IMR-90 (cell line): ENCODE measurements at places on chromosomes 7 and 10.

GRCh38 chr7:106545275-106545674 is 115.7 kb downstream of the CCDC71L start:
- no peak overlapping the region for H3K27ac ChIP-seq
- H3K36me3 ChIP-seq: no peaks in the 10 kb centered on the region
- no peak overlapping the region for H3K4me3 ChIP-seq
- H3K4me1 ChIP-seq: peaks cover 8% of the 10 kb centered on the region
- no peaks in the 10 kb centered on the region for H3K27me3 ChIP-seq

GRCh38 chr7:95141755-95142154 is 182.6 kb downstream of the PON1 start:
- H3K27me3 ChIP-seq: no peaks in the 10 kb centered on the region
- H3K4me1 ChIP-seq: no peaks in the 10 kb centered on the region
- no peaks in the 10 kb centered on the region for H3K36me3 ChIP-seq

DNA sequence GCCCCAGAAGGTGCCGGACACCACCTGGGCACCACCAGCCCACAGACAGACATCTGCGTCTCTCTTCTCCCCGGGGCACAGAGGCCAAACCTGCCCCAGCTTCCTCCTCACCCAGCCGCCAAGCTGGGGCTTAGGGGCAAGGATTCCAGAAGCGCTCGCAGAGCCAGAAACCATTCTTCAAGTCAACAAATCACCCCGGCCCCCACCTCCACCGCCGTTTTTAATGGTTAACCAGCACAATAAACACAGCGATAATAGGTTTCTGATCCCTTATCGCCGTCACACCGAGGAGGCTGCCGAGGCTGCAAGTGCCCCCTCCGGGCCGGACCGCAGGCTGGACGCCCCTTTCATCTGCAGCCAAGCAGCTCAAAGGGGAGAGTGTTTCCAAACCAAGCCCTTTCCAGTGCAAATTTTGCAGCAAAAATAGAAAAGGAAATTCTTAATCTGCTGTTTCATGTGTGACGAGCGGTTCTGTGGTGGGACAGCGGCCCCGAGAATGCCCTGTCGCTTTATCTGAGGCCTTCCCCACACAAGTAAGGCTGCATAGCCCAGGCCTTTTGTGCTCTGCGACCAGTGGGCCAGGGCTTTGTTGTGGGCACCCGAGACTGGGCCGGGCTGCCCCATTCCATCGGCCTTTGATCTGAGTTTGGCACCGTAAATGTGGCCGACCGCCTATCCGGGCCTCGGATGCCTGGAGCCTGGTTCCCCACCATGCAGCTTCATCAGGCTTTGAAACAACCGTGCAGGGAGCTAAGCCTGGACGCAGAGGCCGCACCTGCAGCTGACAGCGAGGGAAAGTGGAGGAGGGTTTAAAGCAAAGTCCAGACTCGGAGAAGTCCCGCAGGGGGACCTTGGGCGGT is 83.2 kb downstream of the FOXL3 start:
- H3K36me3 ChIP-seq: no peaks in the 10 kb centered on the region
- peaks cover 46% of the 10 kb centered on the region for H3K27me3 ChIP-seq
- no peak overlapping the region for H3K4me3 ChIP-seq
- DNase-seq: no peak
- no peaks in the 10 kb centered on the region for H3K4me1 ChIP-seq

DNA sequence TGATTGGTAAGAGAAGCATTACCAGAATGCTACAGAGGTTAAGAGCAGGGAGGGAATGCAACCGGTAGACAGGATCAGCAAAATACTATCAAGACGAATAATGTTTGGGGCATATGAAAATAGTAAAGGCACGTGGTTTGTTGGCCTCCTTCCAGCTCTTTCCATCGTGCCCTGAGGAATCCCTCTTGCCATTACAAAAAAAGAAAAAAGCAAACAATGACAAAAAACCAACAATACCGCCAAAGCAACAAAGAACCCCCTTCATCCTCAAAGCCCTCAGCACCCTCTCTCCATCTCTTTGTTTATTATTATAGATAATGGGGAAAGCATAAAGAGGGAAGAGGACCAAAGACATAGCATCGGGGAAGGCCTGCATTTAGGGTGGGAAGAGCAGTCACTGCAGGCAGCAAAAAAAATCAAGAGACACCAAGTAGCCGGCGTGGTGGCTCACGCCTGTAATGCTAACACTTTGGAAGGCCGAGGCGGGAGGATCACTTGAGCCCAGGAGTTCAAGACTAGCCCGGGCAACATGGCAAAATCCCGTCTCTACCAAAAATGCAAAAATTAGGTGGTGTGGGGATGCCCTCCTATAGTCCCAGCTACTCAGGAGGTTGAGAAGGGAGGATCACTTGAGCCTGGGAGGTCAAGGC is 78.0 kb downstream of the HIP1 start:
- no peak for DNase-seq
- no peaks in the 10 kb centered on the region; the same call in none of the 2 replicates for H3K4me1 ChIP-seq
- no peaks in the 10 kb centered on the region for H3K36me3 ChIP-seq

GRCh38 chr7:156654511-156655234 is 14.1 kb downstream of the RNF32 start:
- no peaks in the 10 kb centered on the region for H3K27me3 ChIP-seq
- H3K27ac ChIP-seq: no peak overlapping the region
- H3K4me1 ChIP-seq: no peaks in the 10 kb centered on the region; the same call in 1 of the 2 replicates
- DNase-seq: no peak
- H3K4me3 ChIP-seq: no peak overlapping the region

DNA sequence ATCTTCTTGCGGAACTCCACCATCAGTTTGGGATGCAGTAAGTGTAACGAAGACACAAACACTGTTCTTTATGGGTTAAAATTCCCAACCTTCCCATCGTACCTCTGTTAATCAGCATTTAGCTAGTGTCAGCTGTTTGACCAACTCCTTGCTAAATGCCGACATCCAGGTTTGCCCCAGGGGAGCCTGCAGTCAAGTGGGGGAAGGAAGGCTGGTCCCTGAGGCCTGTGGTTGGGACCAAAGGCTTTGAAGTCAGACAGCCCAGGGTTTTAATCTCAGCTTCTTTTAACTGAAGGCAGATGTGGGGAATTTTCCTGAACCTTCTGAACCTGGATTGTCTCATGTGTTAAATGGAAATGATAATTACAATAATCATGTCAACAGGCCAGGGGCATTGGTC is 443.7 kb downstream of the GLRX3 start:
- DNase-seq: no peak
- no peaks in the 10 kb centered on the region for H3K4me1 ChIP-seq

DNA sequence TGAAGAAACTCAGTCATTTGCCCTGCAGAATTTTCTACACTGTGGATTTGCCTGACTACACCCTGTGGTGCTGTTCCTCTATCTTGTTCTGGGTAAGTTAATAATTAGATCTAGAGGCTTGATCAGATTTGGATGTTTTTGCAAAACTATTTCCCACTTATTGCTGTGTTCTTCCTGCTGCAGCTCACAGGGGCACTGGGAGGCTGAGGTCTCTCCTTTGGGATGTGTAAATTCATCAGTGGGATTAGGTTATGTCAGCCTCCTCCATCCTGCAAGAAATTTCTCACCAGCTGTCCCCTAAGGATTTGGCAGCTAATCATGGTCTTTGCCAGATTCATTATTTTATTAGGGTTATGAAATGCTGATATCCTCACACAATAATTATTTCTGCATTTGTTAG is 148.1 kb upstream of the ZNF32 start:
- H3K4me1 ChIP-seq: peaks cover 6% of the 10 kb centered on the region
- H3K27ac ChIP-seq: no peak overlapping the region
- DNase-seq: no peak
- no peak overlapping the region for H3K4me3 ChIP-seq
- no peaks in the 10 kb centered on the region for H3K27me3 ChIP-seq

- H3K36me3 ChIP-seq: no peaks in the 10 kb centered on the region
- no peak overlapping the region for H3K4me3 ChIP-seq
- H3K27me3 ChIP-seq: no peaks in the 10 kb centered on the region
- no peaks in the 10 kb centered on the region for H3K4me1 ChIP-seq
Observed at GRCh38 chr7:145860809-145861208, 255.8 kb upstream of the CNTNAP2 start.

DNA sequence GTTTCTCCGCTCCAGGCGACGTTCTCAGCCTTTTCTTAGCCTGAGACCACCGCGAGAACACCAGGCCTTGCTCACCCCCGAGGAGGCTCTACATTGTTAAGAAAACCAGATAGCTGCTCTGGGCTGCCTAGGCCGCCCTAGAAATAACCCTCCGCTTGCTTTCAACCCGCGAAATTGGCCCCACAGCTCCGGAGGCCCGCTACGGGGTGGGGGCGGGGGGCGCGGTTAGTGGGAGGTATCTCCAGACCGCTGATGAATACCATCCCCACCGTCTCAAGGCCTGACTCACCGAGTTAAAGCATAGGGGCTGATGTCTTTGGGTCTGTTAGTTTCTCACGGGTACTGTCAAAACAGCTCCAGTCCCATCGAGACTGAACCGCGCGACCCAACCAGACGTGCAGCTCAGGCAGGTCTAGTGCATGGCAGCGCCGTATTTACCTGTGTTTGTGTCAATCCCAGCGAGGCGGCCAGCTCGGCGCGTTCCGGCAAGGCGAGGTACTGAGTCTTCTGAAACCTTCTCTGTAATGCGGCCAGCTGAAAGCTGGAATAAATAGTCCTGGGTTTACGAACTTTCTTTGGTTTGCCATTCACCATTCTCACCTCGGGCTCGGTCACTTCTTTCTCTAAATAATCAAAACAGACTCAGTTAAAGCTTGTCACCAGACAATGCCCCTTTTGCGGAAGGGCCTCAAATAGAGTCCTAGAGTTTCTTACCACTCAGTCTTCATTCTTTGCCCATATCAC is 2.7 kb downstream of the DLX5 start:
- no peak for DNase-seq
- H3K4me3 ChIP-seq: no peak overlapping the region
- H3K4me1 ChIP-seq: no peaks in the 10 kb centered on the region
- no peak overlapping the region for H3K27ac ChIP-seq

DNA sequence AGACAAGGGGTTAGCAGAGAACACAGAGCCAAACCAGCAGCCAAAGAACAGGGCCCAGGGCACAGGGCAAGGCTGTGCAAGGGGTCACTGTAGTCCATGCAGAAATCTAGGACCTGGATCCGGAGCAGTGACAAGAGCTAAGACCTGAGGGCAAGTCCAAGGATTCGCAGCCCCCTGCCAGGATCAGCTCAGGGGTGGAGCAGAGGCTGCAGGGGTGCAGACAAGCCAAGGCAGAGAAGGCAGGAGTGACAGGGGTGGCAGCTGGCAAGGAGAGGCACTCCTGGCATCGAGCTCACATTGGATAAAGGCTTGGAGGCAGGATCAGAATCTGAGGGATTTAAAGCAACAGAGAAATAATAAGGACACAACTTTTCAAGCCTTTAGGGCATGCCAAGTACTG is 80.7 kb upstream of the NANOS1 start:
- no peak overlapping the region for H3K27ac ChIP-seq
- H3K4me1 ChIP-seq: no peaks in the 10 kb centered on the region
- H3K4me3 ChIP-seq: no peak overlapping the region
- DNase-seq: no peak
- H3K27me3 ChIP-seq: peaks cover 7% of the 10 kb centered on the region
- no peaks in the 10 kb centered on the region for H3K36me3 ChIP-seq

DNA sequence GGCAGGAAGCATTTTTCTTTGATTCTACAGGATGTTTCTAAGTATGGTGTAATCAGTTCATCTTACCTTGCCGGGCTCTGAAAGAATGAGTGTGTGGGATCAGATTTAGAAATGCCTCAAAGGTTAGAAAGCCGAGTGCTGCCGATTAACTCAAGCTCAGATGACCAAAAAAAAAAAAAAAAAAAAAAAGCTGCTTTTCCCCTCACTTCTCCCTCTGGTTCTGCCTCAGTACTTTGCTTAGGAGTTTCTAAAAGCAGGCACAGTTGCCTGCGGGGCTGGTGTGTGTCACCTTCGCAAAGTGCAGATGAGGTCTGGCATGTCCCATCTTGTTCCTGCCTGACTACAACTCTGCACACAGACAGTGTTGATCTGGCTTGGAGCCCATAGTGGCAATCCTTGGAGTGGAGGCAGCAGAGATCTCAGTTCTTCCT is 47.0 kb downstream of the KIAA1217 start:
- no peak overlapping the region for H3K4me3 ChIP-seq
- no peaks in the 10 kb centered on the region for H3K36me3 ChIP-seq
- H3K27ac ChIP-seq: no peak overlapping the region
- H3K27me3 ChIP-seq: no peaks in the 10 kb centered on the region

DNA sequence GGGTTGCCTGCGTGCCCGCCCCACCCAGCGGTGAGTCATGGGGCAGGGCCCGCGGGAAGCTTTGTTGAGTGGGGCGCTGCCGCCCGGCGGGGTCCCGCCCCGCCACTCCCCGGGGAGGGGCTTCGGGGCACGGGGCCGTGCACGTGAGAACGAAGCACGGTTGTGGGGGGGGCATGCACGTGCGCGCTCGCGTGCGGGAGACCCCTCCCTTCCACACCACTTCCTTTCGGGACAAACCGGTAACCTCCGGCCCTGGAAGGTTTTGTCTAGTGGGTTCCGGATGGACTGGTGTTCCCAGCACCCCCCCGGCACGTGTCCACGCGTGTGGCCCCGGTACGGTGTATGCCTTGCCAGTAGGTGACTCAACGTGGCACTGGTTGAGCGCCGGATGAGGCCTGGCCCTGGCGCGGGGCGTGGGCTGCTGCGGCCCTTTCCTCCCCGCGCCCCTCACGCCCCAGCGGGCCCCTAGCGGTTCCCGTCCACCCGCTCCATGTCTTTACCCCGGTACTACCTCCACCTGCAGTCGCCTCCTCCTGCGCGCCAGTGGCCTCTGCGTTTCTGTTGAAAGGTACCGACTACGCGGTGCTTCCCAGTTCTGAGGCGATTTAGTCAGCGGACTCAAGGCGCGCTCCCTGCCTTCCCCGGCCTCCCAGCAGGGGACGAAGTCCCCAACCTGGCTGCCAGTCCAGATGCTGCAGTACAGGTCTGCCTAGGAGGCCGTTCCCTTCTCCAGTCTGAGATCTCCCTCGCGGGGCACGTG is 3.1 kb downstream of the ADIRF start:
- H3K27ac ChIP-seq: peak overlapping the region; percentile 92
- H3K36me3 ChIP-seq: no peaks in the 10 kb centered on the region
- H3K4me1 ChIP-seq: peaks cover 35% of the 10 kb centered on the region
- peak overlapping the region; percentile 75 for H3K4me3 ChIP-seq

GRCh38 chr10:126239844-126240243 is 148.4 kb downstream of the ADAM12 start:
- no peaks in the 10 kb centered on the region for H3K27me3 ChIP-seq
- no peak overlapping the region for H3K4me3 ChIP-seq
- H3K4me1 ChIP-seq: peaks cover 13% of the 10 kb centered on the region
- no peak for DNase-seq

- peak; percentile 97 for DNase-seq
- no peaks in the 10 kb centered on the region for H3K27me3 ChIP-seq
- no peaks in the 10 kb centered on the region for H3K36me3 ChIP-seq
- peak overlapping the region; percentile 82 for H3K27ac ChIP-seq
- H3K4me1 ChIP-seq: peaks cover 17% of the 10 kb centered on the region
Observed at GRCh38 chr10:100006243-100006886, 3.4 kb downstream of the DNMBP start.
